ENCODE measurements at places on chromosomes 1 and 21.

DNA sequence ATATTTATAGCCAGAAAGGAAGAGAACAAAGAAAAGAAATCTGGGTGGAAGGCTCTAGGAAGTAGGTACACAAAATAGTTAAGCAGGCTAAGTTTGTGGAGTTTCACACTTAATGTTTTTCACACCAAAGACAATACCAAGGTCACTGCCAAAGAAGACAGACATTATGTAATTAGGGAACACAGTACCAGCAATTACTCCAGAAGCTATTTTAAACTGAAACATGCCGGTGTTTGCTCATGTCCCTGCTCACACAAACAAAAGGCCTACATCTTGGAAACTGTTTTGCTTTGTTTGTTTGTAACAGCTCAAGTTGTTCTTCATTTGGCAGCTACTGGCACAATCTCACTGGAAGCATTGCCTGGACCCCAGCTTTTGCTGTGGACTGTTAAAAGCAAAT is 88.5 kb upstream of the DAB1 start:
- no peak for DNase-seq

DNA sequence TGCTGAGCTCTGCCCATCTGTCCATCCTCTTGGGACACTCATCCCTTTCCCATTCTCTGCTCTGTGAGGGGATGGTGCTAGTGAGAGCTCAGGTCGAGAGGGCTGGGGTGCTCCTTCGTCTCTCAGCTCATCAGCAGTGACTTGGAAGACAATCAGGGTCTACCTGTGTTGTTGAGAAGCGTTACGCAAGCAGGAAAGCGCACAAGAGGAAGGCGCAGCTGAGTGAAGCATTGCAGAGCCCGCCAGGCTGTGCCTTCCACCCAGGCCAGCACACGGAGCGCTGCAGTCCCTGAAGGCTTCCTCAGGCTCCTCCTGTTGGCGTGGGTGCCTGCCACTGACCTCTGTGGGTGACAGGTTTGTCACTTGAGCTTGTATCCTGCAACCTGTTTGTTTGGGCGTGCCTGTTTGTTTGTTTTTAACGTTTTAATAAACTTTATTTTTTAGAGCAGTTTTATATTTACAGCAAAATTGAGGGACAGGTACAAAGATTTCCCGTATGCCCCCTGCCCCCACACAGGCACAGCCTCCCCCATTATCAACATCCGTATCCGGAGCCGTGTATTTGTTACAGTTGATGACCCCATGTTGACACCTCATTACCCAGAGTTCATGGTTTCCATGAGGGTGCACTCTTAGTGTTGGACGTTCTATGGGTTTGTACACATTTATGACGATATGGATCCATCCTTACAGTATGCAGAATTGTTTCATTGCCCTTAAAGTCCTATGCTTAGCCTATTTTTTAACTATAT is 36.7 kb downstream of the ADARB1 start:
- DNase-seq: no peak

DNA sequence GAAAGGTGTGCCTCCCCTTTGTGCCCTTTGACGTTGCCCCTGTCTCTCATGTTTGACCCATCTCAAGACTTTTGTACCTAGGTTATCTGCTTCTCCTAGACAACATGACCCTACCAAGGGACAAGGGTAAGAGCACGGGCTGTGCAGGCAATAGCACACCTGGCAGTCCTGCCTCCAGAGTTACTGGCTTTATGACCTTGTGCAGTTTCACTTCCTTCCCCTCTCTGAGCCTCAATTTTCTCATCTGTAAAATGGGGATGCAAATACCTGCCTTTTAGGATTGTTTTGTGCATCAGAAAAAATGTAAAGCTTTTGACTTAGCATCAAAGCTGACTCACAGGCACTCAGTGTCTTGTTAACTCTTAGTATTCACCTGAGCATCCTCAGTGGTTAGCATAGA is 36.4 kb downstream of the ELK4 start:
- no peak for DNase-seq

DNA sequence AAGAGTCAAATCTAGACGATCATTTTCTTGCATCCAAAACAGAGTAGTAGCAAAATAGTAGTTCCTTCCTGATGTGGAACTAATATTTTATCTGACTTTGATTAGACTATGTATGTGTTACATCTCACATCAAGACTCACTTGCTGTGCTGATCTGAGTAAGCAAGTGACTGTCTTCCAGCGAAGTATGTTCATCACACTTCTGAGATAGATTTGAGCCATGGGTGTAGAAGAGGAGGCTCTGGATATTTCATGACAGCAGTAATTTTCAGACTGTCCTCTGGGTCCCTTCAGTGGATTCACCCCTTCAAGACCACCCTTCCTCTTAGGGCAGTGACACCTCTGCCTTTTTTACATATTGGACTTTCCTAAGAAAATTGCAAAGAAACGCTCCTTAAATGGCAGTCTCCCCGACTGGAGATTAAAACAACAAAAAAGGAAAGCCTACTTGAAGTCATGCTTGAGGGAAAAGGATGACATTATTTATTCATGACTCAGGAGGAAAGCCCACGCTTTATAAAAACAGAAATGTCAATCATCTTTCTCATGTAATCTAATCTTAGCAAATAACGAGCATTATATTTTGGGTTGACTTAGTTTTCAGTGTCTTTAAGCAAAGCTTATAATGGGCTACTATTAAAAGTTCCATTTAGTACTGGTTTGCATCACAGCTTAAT is 22.8 kb downstream of the ATP1B1 start:
- no peak for DNase-seq

GRCh38 chr1:222390181-222390580 is 157.7 kb downstream of the HHIPL2 start:
- no peak for DNase-seq

- no peak for DNase-seq
Measured at GRCh38 chr1:171185091-171185490, at the start of gene FMO2. FMO2 (plus strand) TSS chr1:171185300; CDS start chr1:171185714, 414 bp downstream.

DNA sequence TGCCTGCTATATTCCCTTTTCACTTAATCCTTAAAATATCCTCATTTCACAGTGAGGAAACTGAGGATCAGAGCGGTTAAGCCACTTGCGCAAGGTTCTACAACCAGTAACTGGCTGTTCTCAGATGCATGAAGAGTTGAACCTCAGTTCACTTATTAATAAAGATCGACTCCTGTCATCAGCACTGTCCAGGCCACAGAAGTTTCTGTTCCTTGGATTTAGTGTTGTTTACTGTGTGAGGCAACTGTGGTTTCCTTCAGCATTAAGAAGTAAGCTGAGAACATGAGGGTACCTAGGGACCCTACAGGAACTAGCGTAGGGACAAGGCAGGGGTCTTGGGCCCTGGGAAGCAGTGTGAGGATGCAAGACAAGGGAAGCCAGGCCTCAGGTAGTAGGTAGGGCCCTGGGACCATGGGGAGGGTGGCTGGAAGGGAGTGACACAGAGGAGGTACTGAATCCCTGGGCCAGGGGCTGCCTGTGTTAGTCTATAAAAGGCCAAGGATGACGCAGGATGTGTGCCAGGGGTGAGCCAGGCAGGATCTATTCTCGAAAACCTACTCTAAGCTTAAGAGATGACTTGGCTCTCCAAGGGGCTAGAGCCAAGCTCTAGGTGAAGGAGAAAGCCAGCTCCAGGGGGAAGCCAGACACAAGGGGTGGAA is 181.2 kb upstream of the CSF3R start:
- no peak for DNase-seq

DNA sequence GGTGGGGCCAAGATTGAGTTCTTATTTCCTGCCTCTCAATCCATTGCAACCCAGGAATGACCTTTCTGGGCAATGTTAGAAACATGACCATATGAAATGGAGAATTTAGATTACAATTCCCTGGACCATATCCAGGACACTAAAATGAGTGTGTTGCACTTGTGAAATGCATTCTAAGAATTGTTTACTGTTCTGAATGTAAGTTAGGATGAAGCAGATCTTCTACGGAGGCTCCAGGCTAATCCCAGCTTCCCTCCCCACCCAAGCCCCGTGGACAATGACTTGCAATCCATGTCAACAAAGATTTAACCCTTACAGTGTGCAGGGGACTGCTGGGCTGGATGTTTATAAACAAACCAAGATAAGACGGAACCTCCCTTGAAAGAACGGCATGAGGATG is 31.7 kb upstream of the HAO2 start:
- DNase-seq: no peak

DNA sequence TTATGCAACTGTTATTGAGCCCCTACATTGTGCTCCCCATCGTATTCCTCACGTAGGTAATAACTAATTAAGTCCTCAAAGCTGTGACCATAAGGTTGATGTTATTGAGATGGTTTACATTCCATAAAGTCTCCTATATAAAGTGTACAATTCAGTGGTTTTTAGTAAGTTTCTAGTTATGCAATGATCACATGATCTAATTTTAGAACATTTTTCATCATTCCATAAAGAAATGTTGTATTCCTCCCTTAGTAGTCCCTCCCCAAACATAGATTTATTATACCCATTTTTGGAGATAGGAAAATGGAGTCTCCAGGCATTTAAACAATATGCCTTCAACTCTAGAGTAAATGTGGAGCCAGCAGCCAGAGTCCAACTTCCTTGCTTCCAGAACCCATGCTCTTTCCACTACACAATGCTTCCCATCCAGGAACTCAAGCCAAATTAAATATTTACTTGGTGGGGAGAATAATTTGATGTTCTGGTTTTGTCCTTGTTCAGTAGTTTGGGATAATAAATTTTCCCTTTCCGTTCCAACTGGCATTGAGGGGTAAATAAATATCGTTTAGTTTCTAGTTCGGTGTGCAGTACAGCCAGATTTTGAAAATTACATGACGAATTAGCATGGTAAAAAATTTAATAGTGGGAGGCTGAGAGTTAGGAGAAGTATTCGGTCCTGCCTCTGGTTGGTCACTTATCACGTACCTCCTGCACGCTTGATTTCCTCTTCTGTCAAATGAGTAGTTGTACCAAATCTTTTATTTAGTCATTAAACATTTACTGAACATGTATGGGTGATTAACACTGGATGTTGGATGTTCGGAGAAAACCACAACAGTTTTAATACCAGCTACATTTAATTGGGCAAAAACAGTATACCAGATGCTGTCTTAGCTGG is 66.3 kb downstream of the CACHD1 start:
- no peak for DNase-seq

DNA sequence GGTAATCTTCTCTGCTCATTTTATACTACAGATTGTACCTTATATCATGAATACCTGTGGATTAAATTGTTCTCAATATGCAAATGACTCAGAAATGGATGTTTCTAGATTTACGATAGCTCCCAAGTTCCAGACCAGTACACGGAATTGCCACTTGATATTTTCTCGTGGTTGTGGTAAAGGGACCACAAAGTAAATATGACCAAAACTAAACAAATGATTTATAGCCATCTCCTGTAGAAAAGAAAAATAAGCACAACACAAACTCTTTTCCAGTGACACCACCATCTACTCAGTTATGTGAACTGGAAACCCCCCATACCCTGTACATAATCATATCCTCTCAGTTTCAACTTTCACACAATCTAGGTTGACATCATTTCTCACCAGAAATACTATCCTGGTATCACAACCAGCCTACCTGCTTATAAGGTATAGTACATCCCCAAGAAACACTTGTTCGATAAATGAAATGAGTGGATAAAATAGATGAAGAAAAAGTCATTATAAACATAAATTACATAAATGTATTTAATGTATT is 172.3 kb downstream of the ADGRL4 start:
- DNase-seq: no peak

DNA sequence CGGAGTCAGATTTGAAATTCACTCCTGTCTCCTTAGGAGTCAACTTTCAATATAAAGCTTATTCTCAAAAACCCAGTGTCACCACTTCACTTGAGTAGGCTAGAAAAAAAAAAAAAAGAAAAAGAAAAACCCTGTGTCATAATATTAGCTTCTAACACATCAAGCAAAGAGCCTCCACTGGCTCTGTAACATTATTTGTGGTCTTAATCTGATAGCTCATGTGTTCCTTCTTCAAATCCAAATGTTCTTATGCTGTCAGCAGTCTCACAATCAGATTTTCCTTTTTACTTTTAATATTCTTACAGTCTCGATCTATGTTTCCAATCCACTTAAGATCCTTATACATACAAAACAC is 26.1 kb upstream of the PSMG1 start:
- DNase-seq: no peak

- DNase-seq: no peak
Measured at GRCh38 chr1:37094302-37094701, 60.0 kb upstream of the GRIK3 start.

- no peak for DNase-seq
Measured at GRCh38 chr1:204046346-204046745, 26.6 kb upstream of the SOX13 start.

GRCh38 chr1:231317306-231318014 is 20.2 kb downstream of the EXOC8 start:
- DNase-seq: no peak

DNA sequence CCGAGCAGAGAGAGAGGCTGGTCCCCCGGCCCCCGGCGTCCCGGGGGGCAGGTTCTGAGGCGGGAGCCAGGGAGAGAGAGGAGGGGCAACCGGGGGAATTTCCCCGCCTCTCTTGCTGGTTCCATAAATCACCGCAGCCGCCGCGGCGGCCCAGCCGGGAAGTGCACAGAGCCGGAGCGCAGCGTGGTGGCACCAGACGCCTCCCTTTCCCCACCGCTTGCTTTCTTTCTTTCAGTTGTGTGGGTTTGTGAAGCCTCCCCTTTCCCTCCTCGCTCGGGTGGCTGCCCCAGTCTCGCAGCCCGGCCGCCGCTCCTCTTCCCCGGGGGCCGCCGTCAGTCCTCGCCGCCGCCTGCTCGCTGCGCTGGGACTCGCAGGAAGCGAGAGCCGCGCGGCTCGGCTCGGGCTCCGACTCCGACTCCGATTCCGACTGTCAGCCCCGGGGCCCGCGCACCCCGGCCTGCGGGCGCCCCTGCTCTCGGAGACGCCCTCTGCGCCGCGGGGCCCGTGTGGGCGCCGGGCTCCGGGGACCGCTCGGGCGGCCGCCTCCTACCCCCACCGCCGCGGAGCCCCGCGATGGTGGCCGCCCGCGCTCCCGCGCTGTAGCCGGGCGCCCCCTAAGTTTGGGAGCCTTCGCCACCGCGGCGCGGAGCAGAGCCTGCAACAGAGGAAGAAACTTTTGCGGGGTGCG is at the start of gene CACHD1:
CACHD1 (plus strand) TSS at position 153 of the 688 bp plus-strand sequence. CDS start 616 bp downstream, outside the sequence.
- peak; percentile 71 for DNase-seq

DNA sequence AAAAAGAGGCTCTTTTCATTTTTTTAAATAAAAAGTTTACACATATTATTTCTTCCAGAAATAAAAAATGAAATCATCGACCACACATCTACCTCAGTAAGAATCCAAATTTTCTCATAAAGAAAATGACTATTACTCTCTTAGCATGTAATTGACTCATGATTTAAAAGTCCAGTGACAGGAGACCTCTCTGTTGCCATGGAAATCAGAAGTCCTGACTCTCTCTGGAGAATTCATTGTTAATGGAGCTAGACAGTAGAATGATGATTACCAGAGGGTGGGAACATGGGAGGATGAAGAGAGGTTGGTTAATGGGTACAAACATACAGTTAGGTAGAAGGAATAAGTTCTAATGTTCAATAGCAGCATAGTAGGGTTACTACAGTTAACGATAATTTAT is 5.0 kb upstream of the CLCA4 start:
- no peak for DNase-seq

DNA sequence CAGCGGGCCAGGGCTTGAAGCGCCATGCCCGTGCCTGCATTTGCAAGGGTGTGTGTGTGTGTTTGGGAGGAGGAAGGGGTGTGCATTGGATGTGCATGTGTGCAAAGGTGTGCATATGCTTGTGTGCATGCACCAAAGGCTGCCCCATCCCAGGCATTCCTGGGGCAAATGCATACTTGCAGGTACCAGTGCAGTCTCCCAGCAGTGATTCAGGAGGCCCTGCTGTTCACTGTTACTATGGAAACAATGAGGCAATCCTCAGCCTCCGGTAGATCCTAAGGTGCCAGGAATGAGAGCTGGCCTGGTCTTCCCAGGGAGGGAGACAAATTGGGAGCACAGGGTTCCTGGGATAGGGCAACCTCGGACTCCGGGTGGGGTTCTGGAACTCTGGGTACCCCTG is 7.5 kb upstream of the FNDC5 start:
- DNase-seq: no peak

- no peak for DNase-seq
Measured at GRCh38 chr1:196659471-196659870, 7.6 kb downstream of the CFH start.
